Activated CD4-positive, alpha-beta T cell treated with anti-CD3 and anti-CD28 coated beads for 24 hours (primary cell): ENCODE measurements at places on chromosomes 6 and 20.

- no peak for DNase-seq
Measured at GRCh38 chr6:42987533-42988451, 3.4 kb downstream of the PPP2R5D start.

GRCh38 chr20:22653658-22654642, 69.6 kb upstream of the FOXA2 start:
- no peak for DNase-seq

- no peak for DNase-seq
Measured at GRCh38 chr6:165820934-165821333, 157.9 kb upstream of the PDE10A start.

GRCh38 chr6:10615675-10616074, 78.7 kb downstream of the C6orf52 start:
- no peak for DNase-seq

GRCh38 chr20:24960302-24960801, 11.3 kb downstream of the CST7 start:
- DNase-seq, result no peak

DNA sequence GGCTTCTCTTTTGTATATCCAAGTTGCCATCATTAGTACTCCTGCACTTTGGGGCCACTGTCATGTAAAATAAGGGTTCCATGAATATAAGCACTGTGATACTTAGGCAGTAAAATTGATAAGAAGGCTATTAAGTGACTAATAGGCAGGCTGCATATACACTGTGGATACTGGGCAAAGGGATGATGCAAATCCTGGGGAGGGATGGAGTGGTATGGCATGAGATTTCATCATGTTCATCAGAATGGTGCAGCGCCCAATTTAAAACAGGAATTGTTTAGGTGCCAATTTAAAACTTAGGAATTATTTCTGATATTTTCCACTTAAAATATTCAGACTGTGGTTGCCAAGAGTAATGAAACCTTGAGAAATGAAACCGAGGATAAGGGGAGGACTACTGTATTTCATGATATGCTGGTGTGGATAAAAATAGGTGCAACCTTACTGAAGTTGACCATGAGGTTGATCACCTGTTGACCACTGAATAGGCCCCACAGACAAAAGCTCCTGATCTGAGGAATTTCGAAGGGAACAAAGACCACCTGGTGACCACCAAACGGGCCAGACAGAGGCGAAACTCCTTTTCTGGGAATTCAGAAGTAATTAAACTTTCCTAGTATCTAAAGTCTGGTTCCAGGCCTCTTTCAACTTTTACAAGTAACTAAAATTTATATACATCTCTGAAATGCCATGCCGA, 4.9 kb upstream of the TRIM39 start:
- DNase-seq, result no peak

DNA sequence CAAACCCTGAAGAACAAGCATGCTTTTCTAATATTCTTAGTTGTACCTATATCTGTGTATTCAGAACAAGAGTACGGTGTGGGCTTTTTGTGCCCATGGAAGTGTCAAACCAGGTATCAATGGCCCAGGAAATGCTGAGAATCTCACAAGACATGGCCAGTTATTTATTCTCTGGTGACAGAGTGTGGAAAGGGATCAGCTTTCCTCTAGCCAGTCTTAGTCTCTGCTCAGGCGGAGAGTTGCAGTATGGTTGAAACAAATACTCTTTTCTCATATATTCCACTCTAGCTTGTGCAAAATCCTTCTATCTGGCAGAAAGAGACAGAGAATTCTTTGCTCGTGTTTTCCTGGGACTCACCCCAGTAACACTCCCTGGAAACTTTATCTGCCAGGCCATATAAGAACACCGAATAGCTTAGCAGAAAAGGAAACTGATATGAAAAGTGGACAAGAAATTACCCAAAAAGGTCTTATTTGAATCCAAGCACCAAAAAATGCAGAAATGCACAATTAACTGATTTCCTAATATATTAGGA, 173.3 kb upstream of the RSPO3 start:
- no peak for DNase-seq
